ENCODE measurements at places on chromosomes 7 and 10. TPM values are rescaled to one million over a fixed set of nuclear protein-coding genes. Genes with fewer than 3 reads are reported as not detected.

- no peak for DNase-seq
Measured at GRCh38 chr10:128147669-128148068, 21.4 kb upstream of the MKI67 start.

HTR7 gene
- total RNA-seq: 20.2 TPM

LIPN gene
- not detected for total RNA-seq

DNA sequence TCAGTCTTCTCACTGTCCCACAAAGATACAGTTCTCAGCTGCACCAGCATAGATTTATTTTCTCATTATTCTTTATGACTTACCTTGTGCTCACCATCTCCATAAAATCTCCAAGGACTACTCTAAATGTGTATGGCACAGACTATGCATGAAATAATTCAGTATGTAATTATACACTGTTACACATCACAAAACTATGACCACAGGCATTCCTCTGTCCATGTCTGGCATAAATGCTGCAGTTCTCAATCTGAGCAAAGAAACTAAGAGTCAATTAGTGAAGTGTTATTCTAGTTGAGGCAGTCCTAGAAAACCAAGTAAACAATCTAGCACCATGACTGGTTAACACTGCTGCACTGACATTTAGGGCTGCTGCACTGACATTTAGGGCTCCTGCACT lies 2.7 kb downstream of the CYCS start:
- DNase-seq: no peak

HKDC1 gene
- total RNA-seq: not detected

DNA sequence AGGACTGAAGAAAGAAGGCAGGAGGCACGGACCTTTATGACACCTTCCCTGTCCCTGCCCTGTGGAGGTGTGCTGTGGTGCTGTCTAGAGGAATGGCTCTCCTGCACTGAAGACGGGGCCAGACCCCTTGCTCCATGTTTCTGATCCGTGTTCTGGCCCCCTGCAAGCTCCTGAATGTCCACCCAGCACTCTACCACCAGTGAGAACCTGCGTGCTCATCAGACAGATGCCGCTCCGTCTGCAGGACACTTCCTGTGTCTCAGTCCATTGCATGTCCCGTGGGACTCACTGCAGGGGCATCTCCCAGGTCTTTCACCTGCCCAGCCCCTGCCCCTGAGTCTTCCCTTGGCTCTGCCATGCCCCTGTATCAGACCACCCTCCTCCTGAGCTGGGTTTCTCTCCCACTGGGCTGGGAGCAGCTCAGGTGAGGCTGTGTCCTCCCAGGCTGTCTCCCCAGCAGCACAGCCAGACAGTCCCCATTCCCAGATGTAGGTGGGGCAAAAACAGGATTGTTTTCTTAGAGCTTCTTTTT lies 278.3 kb upstream of the ZNF32 start:
- no peak for DNase-seq

LIPK gene
- total RNA-seq: not detected

- no peak for DNase-seq
Measured at GRCh38 chr7:85030893-85031292, 156.0 kb downstream of the SEMA3D start.

SGPL1 gene
- 52.6 TPM for total RNA-seq

- DNase-seq: no peak
Measured at GRCh38 chr10:60594476-60595051, 183.7 kb upstream of the CDK1 start.

UCMA gene
- not detected for total RNA-seq

CHAT gene
- not detected for total RNA-seq

DNA sequence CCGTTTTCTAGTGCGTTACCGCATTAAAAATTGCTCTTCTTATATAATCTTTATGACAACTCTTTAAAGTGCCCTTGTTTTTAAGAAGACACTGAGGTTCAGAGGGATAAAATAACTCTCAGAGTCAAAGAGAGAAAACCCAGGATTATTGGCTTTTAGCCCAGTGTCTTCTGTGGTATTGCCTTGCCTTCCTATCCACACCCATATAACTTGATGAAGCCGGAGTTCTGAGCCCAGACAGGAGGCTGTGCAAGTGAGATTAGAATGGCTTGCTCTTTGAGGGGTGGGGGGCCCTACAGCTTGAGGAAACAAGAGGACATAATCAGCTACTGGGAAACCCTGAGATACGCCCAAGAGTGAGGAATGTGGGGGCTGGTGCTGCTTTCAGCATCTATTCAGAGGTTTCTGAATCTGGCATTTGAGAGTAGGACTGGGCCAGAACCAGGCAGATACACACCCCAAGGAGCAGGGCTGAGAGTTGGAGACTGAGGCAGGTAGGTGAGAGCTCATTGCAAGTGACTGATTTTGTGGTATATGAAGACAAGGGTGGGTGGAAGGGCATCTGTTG lies 2.3 kb downstream of the PRXL2A start:
- DNase-seq: no peak

DNA sequence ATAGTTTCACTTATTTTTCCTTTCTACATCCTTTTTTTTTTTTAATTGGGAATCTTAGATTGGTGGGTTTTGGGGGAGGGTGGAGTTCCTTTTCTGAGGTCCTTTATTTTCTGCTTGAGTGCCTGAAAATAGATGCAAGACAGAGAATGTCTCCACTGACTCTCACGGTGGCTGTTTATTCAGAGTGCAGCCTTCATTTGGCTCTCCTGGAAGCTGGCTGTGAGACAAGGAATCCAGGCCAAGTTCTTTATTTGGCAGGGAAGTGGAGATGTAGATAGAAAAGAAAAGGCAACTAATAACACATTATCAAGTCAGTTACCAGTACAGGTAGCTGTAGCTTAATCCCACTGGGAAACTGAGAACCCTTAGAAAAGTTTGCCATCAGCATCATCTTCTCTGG lies 118.6 kb downstream of the CNTNAP2 start:
- no peak for DNase-seq

PRSS1 gene
- total RNA-seq: not detected

GRCh38 chr10:48606530-48607355 lies 1.9 kb upstream of the ARHGAP22 start:
- no peak for DNase-seq

- DNase-seq: no peak
Measured at GRCh38 chr7:31362401-31362800, 21.9 kb upstream of the NEUROD6 start.

GRCh38 chr7:149610441-149611011 lies 112.9 kb upstream of the ZNF746 start:
- DNase-seq: no peak

LMBR1 gene
- total RNA-seq: 62.3 TPM

GRCh38 chr7:151051108-151051507 lies 2.8 kb downstream of the ASIC3 start:
- peak; percentile 90 for DNase-seq

FZD8 gene
- 15.1 TPM for total RNA-seq
